ENCODE measurements at places on chromosomes 7 and 10.
A peak's percentile ranks its signal among the peaks of the same experiment; 100 is the strongest.

GRCh38 chr7:66958538-66959350 lies 36.6 kb downstream of the SBDS start:
- no peak for DNase-seq

DNA sequence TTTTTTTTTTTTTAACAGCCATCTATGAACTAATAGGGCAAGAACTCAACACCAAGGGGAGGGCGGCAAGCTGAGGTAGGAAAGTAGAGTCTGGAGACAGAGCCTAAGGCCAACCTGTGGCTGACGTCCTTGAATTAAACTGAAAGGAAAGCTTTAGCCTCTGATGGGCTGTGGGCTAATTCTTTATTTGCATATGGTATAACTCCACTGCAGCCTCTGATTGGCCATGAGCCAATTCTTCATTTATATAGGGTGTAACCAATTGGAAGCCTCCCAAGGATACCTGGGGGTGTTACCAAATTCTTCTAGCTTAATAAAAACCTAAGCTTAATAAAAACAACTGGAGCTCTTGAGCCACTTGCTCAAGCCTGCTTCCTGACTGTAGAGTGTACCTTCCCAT lies 10.3 kb downstream of the TYW1 start:
- DNase-seq = no peak

- no peak for DNase-seq
Measured at GRCh38 chr7:22008087-22008486, 62.4 kb upstream of the CDCA7L start.

- DNase-seq = peak; percentile 87
Measured at GRCh38 chr7:6175645-6176044, 96.8 kb downstream of the CYTH3 start.

GRCh38 chr7:1677206-1678080 lies 7.4 kb downstream of the ELFN1 start:
- no peak for DNase-seq

DNA sequence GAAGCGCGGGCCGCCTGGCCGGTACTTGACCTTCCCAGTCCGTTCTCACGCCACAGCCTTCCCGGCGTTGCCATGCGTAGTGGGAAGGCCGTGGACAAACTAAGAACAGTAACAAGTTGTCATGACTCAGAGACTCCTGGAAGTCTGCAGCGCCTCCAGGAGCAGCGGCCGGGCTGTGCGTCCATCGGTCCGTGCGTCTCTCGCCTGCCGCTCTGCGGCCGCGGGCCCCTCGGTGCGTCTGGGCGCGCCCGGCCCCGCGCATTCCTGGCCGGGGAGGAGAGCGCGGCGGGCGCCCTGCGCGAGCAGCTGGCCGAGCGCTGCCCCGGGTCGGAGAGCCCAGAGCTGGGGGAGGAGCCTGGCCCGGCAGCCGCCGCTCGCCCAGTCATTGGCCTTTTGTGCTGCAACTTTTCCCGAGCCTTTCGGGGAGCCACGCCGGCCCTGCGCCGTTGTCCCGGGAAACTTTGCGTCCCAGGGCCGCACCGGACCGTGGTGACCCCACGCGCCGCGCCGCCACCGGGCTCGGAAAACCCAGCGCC lies 123.7 kb downstream of the TACC2 start:
- DNase-seq = peak; percentile 62

DNA sequence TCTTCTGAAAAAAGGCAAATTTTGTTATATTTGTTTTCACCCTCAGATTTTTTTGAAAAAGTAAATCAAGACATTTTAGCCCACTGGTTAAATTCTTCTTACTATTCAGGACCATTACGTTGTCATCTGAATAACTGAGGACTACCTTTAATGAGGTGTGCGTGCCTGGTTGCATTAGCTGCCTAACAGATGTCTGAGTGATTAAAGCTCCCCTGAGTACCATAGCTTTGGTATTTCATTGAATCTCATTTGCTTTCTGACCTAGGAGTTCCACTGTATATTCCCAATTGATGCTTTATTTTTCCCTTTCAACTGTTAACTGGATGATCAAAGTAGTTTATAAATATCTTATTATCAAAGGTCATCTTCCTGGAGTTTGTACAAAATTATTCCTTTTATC lies 410.0 kb upstream of the SEMA3D start:
- no peak for DNase-seq

GRCh38 chr10:103500481-103500880 lies 7.0 kb downstream of the NEURL1 start:
- no peak for DNase-seq

DNA sequence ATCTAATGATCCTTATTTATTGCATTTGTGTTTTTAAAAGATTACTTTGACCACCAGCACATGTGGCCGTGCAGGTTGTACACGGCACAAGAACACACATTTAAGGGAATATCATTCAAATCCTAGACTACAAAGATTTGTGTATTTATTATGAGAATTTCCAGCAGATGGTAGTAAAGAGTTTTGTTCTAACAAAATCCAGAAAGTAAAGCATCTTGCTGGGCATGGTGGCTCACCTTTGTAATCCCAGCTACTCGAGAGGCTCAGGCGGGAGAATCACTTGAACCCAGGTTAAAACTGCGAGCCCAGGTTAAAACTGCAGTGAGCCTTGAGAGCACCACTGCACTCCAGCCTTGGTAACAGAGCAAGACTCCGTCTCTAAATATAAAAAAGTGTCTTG lies 31.5 kb downstream of the MACROH2A2 start:
- DNase-seq = peak; percentile 16

- DNase-seq = no peak
Measured at GRCh38 chr10:92218569-92218968, 72.3 kb downstream of the CPEB3 start.
